ENCODE measurements at places on chromosomes 2 and 18.

DNA sequence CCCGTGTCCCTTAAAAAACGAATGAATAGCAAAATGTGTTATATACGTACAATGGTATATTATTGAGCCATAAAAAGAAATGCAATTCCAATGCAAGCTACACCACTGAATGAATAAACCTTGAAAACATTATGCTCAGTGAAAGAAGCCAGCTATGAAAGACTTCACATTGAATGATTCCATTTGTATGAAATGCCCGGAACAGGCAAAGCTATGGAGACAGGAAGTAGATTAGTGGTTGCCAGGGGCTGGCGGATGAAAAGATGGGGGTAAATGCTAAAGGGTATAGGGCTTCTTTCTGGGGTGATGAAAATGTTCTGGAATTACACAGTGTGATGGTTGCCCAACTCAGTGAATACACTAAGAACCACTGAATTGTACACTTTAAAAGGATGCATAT lies 113.3 kb downstream of the NOL10 start:
- DNase-seq, result no peak

GRCh38 chr2:44918095-44918775 lies 23.3 kb upstream of the SIX3 start:
- peak; percentile 23 for DNase-seq

GRCh38 chr18:59983506-59983905 lies 83.7 kb downstream of the PMAIP1 start:
- no peak for DNase-seq

GRCh38 chr2:103963146-103963725 lies 890.7 kb upstream of the POU3F3 start:
- DNase-seq, result no peak

GRCh38 chr18:62651276-62652056 lies 63.9 kb upstream of the PHLPP1 start:
- DNase-seq, result no peak

DNA sequence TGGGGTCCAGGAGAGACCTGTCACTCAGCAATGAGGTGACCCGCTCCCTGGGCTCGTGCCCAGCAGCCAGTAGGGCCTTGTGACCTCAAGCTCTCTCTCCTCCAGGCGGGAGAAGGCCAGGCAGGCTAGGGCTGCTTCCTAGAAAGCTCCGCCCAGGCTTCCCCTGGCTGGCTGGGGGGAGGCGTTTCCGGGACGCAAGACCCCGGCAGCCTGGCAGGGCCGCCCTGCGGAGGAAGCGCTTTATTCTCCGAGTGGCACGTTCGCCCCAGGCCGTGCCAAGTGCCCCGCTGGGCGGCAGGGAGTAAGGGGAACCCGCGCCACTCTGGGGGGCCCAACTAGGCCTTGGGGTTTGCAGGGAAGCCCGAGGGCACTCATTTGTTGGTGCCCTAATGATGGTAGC lies 21.2 kb upstream of the EPAS1 start:
- DNase-seq, result no peak

DNA sequence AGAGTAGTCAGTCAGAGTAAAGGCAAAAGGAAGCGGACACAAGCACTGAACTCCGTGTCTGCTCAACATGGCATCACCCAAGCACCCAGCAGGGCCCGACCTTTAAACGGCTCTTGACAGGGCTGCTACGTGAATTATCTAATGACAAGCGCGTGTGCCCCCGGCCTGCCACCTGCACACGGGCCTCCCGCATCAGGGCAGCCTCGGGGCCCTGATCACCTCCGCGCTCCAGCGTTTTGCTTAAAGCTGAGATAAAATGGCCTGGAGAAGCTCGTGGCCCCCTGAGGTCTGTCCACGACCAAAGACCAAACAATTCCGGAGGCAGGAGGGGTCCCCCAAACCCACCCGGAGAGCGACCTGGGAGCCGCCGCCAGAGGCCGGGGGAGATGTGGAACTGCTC lies 376 bp downstream of the NDUFA10 start:
- no peak for DNase-seq

GRCh38 chr18:61738488-61738887 lies 154.3 kb downstream of the RNF152 start:
- DNase-seq, result peak; percentile 15

GRCh38 chr2:101793277-101793969 lies 95.9 kb downstream of the MAP4K4 start:
- no peak for DNase-seq

DNA sequence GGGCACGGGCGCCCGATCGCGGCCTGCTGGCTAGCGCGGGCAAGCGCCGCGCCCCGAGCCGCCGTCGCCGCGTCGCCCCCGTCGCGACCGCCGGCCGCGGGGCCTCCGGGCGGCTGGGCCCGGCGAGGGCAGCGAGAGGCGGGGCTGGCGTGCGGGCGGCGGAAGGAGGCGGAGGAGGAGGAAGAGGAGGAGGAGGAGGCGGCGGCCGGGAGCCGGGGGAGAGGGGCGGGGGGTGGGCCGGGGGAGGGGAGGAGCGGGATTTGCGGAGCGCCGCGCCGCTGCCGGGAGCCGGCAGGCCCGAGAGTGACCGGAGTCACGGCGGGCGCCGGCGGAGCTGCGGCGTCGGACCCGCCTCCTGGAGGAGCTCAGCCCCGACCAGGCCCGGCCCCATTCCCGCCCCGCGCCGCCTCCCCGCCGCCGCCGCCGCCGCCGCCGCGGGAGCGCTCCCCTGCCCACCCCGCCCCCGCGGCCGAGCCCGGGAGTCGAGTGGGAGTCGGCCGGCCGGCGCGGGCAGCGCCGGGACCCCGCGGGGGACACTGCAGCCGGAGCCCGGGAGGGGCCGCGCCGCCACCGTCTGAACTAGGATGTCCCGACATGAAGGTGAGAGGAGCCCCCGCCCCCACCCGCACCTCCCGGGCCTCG lies at the start of gene KCMF1:
Gene KCMF1, plus strand, starts transcription at position 294 of the 642 bp plus-strand sequence. Its CDS starts 291 bp downstream, at position 585.
- peak; percentile 71 for DNase-seq

DNA sequence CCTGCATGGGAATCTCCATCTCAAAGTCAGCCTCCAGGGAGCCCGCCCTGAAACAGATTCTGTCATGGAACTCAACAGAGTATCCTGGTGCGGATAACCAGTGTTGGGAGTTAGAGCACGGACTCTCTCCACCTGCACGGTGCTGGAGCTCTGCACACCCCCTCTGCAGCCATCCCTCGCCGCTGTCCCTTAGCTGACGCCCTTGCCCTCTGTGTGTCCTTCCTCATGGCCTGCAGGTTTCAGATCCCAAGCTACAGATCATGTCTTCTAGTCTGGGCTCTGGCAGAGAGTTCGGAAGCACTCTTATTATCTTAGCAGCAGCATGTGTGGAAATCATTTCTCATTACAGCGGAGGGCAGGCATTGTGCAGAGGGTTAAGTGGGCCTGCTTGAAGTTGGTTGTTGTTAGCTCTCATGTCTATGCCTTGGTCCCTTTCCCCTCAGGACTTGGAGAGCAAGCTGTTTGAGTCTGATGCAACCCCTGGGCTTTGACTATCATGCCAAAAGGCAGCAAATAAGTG lies 26.0 kb downstream of the TMEM127 start:
- DNase-seq, result no peak

GRCh38 chr2:173124441-173124840 lies 48.8 kb downstream of the MAP3K20 start:
- DNase-seq, result peak; percentile 48

DNA sequence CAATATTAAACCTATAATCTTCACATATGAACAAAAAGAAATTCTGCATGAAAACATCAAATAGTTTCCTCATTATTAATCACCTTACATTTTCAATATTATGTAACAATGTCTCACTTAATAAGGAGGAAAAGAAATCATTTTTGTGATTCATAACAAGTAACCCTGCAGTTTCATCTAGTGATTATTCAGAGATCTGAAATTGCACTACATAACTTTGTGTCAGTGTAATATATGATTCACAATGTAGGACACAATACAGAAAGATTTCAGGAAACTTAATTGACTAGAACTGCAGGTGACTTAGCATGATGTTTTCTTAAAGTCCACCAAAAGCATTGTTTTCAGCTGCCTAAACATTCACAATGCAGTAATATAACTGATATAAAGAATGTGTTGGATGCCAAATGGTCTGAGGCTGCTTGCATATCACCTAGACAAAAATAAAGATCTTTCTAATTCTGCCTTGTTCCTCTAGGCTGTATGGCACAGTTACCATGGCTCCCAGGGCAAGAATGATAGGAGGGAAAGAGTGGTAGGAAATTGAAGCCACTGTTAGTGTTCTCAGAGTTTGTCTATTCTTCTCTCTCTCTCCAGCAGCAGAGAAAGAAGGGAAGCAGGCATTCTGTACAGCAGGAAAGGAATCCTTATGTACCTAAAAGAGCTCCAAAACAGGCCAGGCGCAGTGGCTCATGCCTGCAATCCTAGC lies 366.6 kb downstream of the FSIP2 start:
- DNase-seq, result peak; percentile 51

DNA sequence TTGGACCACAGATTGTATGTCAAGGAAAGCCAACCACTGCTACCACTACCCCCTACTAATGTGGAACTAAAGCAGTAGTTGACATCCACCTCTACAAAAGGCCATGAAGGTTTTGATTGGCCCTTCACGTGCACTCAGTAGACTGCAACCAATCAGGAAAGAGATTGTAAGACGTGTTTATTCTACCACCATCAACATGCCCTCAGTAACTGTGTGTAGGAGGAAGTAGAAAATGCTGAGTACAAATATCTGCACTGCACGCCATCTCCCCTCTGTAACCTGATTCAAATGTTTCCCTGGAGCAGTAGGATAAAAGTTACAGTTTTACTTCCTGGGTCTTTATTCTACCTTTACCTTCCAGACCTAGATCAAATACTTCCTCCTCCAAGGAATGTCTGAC lies 2.9 kb upstream of the CASP10 start:
- DNase-seq, result no peak

Data from HCEC 1CT (cell line).